ENCODE measurements at places on chromosomes 3 and 15. TPM values are rescaled to one million over a fixed set of nuclear protein-coding genes. Genes with fewer than 3 reads are reported as not detected.

DNA sequence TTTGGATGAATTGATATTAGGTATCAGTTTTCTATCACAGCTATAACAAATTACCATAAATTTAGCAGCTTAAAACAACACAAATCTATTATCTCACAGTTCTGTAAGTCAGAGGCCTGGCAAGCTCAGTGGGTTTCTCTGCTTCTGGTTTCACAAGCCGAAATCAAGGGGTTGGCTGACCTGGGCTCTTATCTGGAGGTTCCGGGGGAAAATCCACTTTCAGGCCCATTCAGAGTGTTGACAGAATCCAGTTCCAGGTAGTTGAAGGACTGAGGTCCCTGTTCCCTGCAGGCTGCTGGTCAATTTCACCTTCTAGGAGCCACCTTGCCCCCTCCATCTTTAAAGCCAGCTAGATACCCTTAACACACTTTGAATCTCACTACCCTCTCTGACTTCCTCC, 11.1 kb upstream of the HHATL start:
- H3K4me3 ChIP-seq = no peak overlapping the region
- no peak for DNase-seq
- H3K36me3 ChIP-seq = no peaks in the 10 kb centered on the region

- no peaks in the 10 kb centered on the region for H3K27me3 ChIP-seq
- no peak overlapping the region for H3K4me3 ChIP-seq
- no peak for DNase-seq
- no peaks in the 10 kb centered on the region for H3K4me1 ChIP-seq
- H3K27ac ChIP-seq = no peak overlapping the region
These were observed 525.2 kb downstream of the CADM2 start for GRCh38 chr3:85483986-85484385.

- DNase-seq = no peak
- no peak overlapping the region for H3K4me3 ChIP-seq
- peaks cover 4% of the 10 kb centered on the region for H3K4me1 ChIP-seq
- no peaks in the 10 kb centered on the region for H3K36me3 ChIP-seq
These were observed 26.3 kb downstream of the LINGO1 start for GRCh38 chr15:77606142-77607034.

GRCh38 chr15:72420576-72420975, 22.5 kb downstream of the TMEM202 start:
- DNase-seq = no peak
- H3K27ac ChIP-seq = no peak overlapping the region
- H3K4me3 ChIP-seq = no peak overlapping the region
- no peaks in the 10 kb centered on the region for H3K36me3 ChIP-seq

GRCh38 chr15:60392601-60392985, 5.2 kb downstream of the ANXA2 start:
- H3K4me1 ChIP-seq = peaks cover 74% of the 10 kb centered on the region
- no peak overlapping the region for H3K27ac ChIP-seq
- H3K36me3 ChIP-seq = peaks cover 57% of the 10 kb centered on the region
- H3K4me3 ChIP-seq = no peak overlapping the region

GRCh38 chr3:32819551-32820348, 2.0 kb downstream of the TRIM71 start:
- no peak overlapping the region for H3K27ac ChIP-seq
- peaks cover 22% of the 10 kb centered on the region for H3K4me1 ChIP-seq
- H3K4me3 ChIP-seq = no peak overlapping the region

DNA sequence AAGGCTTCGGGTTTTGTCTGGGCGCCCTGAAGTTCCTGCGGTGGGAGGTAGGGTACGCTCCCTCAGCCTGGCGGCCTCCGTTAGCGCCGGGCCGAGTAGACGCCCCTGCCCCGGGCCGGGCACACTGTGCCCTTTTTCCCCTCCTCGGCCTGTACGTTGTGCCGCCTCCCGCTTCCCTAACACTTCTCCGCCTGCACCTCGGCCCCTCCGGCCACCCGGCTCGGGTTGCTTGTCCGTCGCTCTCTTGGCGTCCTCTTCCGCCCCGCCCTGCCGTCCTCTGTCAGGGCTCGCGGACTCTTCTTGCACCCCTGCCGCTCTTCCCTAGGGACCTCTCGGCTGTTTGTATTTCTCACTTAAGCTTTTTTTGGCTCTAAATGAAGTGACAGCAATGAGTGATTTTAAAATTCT, 384 bp downstream of the KNL1 start:
- H3K36me3 ChIP-seq = peaks cover 16% of the 10 kb centered on the region
- DNase-seq = no peak
- H3K27me3 ChIP-seq = peaks cover 2% of the 10 kb centered on the region
- peaks cover 48% of the 10 kb centered on the region for H3K4me1 ChIP-seq
- H3K27ac ChIP-seq = peak overlapping the region; percentile 99

GRCh38 chr3:192219926-192220325, 507.4 kb downstream of the FGF12 start:
- no peak overlapping the region for H3K27ac ChIP-seq
- no peaks in the 10 kb centered on the region for H3K27me3 ChIP-seq

GRCh38 chr3:124856677-124857076, 30.5 kb downstream of the ITGB5 start:
- no peak overlapping the region for H3K27ac ChIP-seq
- no peak for DNase-seq
- H3K27me3 ChIP-seq = peaks cover 21% of the 10 kb centered on the region
- no peaks in the 10 kb centered on the region for H3K36me3 ChIP-seq
- no peak overlapping the region for H3K4me3 ChIP-seq
- H3K4me1 ChIP-seq = no peaks in the 10 kb centered on the region

DNA sequence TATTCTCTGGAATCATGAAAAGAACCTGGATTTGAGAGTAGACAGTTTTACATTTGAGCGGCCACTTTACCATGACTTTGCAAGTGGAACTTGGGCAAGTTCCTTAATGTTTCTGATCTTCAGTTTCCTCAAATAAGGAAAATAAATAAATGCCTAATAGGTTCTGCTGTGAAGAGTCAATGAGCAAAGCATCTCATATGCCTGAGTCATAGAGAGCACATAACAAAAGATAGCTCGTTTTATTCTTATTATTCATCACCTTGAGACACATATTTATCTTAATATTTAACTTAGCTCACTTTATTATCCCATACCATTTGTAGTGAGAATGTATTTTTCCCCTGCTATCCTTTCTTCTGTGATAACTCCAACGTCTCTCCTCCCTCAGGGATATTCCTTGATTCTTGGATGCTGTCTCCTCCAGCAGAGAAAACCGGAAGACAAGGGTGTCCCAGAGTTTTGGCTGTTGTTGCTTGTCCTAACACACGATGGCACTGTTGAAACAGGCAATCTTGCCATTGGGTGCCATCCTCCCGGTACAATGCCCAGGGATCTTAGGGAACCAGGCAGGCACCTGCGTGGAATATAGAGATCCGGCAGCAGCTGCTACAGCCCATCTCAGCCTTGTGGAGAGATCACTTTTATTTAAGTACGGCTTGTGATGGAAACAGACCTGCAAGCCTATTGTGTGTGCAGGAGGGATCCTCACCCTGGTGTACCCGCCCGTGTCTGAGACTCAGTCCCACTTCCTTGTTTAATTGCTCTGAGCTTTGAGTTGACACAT, 33.3 kb upstream of the VPS33B start:
- peaks cover 60% of the 10 kb centered on the region for H3K27me3 ChIP-seq
- no peak overlapping the region for H3K27ac ChIP-seq
- H3K4me3 ChIP-seq = no peak overlapping the region
- H3K36me3 ChIP-seq = no peaks in the 10 kb centered on the region
- DNase-seq = peak; percentile 51
- H3K4me1 ChIP-seq = no peaks in the 10 kb centered on the region

GRCh38 chr3:64187065-64187959, 38.0 kb downstream of the PRICKLE2 start:
- H3K36me3 ChIP-seq = no peaks in the 10 kb centered on the region
- H3K4me1 ChIP-seq = no peaks in the 10 kb centered on the region
- no peak for DNase-seq
- no peaks in the 10 kb centered on the region for H3K27me3 ChIP-seq
- no peak overlapping the region for H3K4me3 ChIP-seq
- H3K27ac ChIP-seq = no peak overlapping the region

GRCh38 chr15:77034695-77035489, 36.0 kb downstream of the TSPAN3 start:
- H3K4me3 ChIP-seq = no peak overlapping the region
- peak; percentile 21 for DNase-seq
- H3K4me1 ChIP-seq = peaks cover 17% of the 10 kb centered on the region
- H3K27me3 ChIP-seq = no peaks in the 10 kb centered on the region
- peaks cover 77% of the 10 kb centered on the region for H3K36me3 ChIP-seq

DNA sequence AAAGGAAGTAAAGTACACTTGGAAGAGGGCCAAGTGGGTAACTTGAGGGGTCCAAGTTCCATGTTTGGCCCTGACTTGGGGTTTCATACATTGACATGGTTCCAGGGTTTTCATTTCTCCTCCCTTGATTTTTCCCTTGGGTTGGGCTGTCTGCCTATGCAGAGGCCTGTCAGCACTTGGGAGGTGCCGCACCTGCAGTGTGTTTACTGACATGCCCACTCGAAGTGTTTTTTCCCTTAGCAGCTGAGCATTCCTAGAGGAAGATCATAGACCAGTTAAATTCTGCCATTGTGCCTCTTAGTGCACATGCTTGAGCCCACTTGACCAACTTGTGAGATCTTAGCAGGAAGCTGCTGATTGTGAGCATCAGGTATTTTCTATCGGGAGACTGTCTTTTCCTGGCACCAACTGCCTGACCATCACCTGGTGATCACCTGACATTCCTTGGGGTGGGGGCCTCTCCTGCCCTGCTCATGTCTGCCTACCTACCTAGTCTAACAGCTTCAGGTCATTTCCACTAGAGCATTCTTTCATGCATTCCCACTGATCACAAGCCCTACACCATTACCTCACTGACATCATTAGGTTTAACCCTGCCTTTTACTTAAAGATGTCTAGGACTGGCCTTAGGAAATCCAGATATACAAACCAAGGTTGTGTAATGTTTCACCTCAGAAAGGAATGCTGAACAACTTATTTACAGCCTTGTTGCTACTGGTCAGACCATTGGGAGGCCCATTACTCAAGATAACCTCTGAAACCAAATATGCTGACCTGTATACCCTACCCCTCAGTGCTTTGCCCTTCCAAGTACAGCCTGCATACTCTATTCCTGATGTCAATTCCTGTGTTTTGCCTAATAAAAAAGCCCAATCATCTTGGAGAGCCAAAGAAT, 68.3 kb downstream of the CD47 start:
- H3K4me3 ChIP-seq = no peak overlapping the region
- H3K27me3 ChIP-seq = peaks cover 10% of the 10 kb centered on the region
- H3K4me1 ChIP-seq = peaks cover 9% of the 10 kb centered on the region
- H3K36me3 ChIP-seq = peaks cover 10% of the 10 kb centered on the region
- no peak for DNase-seq

- DNase-seq = no peak
- H3K27ac ChIP-seq = no peak overlapping the region
- no peak overlapping the region for H3K4me3 ChIP-seq
- H3K4me1 ChIP-seq = peaks cover 10% of the 10 kb centered on the region
- H3K36me3 ChIP-seq = no peaks in the 10 kb centered on the region
- H3K27me3 ChIP-seq = peaks cover 3% of the 10 kb centered on the region
These were observed 102.4 kb upstream of the LRIG1 start for GRCh38 chr3:66603151-66603611.

DNA sequence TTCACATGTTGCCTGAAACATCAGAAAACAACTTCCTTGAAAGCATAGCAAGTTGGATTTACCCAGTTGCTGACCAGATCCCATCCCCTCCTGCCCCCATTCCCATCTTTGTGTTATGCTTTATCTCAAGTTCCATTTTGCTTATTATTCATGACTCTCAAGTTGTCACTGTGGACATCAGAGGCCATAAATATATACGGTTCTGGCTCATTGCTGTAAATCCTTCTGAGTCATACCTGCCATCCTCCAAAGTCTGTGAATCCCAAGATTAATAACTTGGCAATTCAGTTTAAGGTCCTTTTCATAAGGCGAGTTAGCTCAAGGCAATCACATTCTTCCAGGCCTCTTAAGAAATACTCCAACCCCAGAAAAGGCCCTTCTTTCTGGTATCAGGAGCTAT, 126.2 kb upstream of the C2CD4B start:
- no peaks in the 10 kb centered on the region for H3K36me3 ChIP-seq
- no peak overlapping the region for H3K27ac ChIP-seq
- H3K4me3 ChIP-seq = no peak overlapping the region
- DNase-seq = no peak
- peaks cover 35% of the 10 kb centered on the region for H3K27me3 ChIP-seq

GRCh38 chr3:150183678-150184425, 213.2 kb upstream of the PFN2 start:
- H3K4me3 ChIP-seq = no peak overlapping the region
- H3K27me3 ChIP-seq = peaks cover 18% of the 10 kb centered on the region
- no peaks in the 10 kb centered on the region for H3K4me1 ChIP-seq
- H3K27ac ChIP-seq = no peak overlapping the region
- H3K36me3 ChIP-seq = no peaks in the 10 kb centered on the region

GRCh38 chr3:54759166-54759565, 168.7 kb downstream of the LRTM1 start:
- DNase-seq = no peak
- H3K27ac ChIP-seq = no peak overlapping the region
- H3K36me3 ChIP-seq = no peaks in the 10 kb centered on the region
- H3K4me3 ChIP-seq = no peak overlapping the region
- no peaks in the 10 kb centered on the region for H3K4me1 ChIP-seq

GRCh38 chr3:123046262-123047061, 18.9 kb upstream of the SEMA5B start:
- H3K27ac ChIP-seq = no peak overlapping the region
- H3K27me3 ChIP-seq = peaks cover 16% of the 10 kb centered on the region
- H3K4me1 ChIP-seq = no peaks in the 10 kb centered on the region
- H3K36me3 ChIP-seq = no peaks in the 10 kb centered on the region
- DNase-seq = no peak

DNA sequence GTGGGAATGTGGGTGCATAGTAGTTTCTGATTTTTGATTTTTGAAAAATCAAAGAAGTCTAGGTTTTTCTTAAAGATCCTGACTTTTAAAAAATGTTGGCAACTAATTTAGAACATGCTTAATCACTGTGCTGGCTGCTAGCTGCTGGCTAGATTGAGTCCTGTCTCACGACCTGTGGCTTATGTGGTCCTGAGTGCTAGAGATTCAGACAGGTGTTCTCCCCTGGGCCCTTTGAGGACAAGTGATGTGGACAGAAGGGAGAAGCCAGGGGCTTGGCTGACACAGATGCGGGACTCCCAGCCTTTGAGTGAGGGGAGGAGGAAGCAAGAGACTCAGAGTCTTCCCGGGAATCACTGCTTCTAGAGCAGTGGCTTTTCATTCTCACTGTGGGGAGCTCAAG, 47.5 kb downstream of the CORO2B start:
- no peak overlapping the region for H3K4me3 ChIP-seq
- no peaks in the 10 kb centered on the region for H3K36me3 ChIP-seq
- no peak overlapping the region for H3K27ac ChIP-seq
- no peak for DNase-seq
- no peaks in the 10 kb centered on the region for H3K4me1 ChIP-seq

DNA sequence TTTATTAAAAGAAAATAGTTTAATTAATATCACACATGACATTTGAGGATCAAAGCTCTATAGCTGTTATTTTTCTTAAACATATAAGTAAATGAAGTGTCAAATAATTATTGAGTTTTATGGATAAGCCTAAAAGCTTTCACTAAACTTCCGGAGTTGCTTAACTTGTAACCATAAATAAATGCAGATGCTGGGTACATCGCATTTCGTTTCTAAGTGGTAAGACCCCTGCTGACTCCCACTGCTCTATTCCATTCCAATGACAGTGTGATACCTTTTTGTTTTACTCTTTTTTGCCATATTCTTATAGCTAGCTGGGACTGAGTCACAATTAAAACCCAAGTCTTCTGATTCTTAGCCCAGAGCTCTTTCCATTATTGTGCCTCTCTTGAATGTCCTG, 411.1 kb downstream of the SOX2 start:
- no peaks in the 10 kb centered on the region for H3K36me3 ChIP-seq
- H3K27me3 ChIP-seq = no peaks in the 10 kb centered on the region
- DNase-seq = no peak
- no peaks in the 10 kb centered on the region for H3K4me1 ChIP-seq

The SLC28A2 gene
- total RNA-seq = not detected

The GDPGP1 gene
- total RNA-seq = 12.1 TPM

The IL17RB gene
- 0.31 TPM for total RNA-seq

The CPNE9 gene
- total RNA-seq = not detected

The CADPS gene
- not detected for total RNA-seq

The LTF gene
- total RNA-seq = not detected

The CCR3 gene
- 0.37 TPM for total RNA-seq

Data from activated CD8-positive, alpha-beta T cell treated with anti-CD3 and anti-CD28 coated beads, Interleukin-2, amount 10 ng/mL, durations not matched to agents 7 days and 5 days (primary cell).